Activated naive CD8-positive, alpha-beta T cell treated with anti-CD3 and anti-CD28 coated beads for 36 hours (primary cell): ENCODE measurements at places on chromosomes 4 and X. TPM values are rescaled to one million over a fixed set of nuclear protein-coding genes. Genes with fewer than 3 reads are reported as not detected.

FAM120C gene
- 8.0 TPM for total RNA-seq

MAGEC1 gene
- not detected for total RNA-seq

STK26 gene
- total RNA-seq = 76.4 TPM

DNA sequence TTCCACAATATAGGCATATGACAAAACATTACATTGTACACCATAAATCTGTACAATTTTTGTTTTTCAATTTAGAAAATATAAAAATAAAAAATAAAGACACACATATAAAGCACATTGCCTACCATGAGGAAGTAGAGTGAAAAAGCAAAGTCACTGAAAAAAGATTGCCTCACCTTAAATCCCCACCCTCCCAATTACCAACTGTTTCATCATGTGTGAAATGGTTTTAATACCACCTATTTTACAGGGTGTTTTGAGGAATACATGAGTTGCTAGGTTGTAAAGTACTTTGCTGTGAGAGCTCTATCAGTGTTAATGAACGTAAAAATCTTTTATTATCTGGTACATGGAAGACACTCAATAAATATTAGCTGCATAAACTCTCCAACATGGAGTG is 373.6 kb upstream of the NDST3 start:
- H3K36me3 ChIP-seq = no peaks in the 10 kb centered on the region
- H3K4me1 ChIP-seq = no peaks in the 10 kb centered on the region
- H3K27ac ChIP-seq = no peak overlapping the region
- DNase-seq = no peak
- H3K27me3 ChIP-seq = no peaks in the 10 kb centered on the region

DNA sequence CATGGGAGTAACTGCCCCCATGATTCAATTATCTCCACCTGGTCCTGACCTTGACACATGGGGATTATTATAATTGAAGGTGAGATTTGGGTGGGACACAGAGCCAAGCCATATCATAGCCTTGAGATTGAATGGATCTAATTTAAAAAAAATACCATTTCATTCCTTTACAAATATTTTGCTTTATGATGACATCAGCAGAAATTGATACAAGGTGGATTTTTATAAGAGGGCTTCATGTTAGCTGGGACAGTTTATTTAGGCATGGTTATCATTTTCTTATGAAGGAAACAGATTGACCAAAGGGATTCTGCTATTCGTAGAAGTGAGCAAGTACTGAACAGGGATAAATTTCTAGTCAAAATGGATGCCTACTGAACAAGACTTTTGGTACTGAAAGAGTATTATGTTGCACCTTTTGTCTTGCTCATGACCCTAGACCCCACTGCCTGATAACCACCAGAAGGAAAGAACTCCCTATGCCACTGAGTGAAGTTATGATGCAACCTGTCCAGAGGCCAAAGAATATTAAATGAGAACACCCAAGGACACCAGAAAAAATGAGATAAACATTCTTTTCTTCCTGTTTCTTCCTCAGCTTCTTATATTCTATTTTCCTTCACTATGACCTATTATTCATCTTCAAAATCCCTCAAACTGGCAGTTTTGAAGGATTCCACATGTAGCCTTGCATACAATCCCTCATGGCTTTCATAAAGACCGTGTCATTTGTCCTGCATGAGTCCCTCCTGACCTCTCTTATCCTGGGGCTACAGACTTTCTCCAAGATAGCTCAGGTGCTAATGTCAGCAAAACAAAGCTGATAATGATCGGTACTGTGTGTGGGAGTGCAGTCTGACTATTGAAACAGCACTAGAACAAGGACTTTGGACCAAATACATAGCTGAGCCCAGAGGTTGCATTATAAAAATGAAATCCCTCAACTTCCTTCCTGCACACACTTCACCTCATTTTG is 118.3 kb downstream of the AFF2 start:
- H3K27me3 ChIP-seq = no peaks in the 10 kb centered on the region
- no peak overlapping the region for H3K4me3 ChIP-seq
- H3K4me1 ChIP-seq = no peaks in the 10 kb centered on the region
- H3K36me3 ChIP-seq = no peaks in the 10 kb centered on the region
- H3K27ac ChIP-seq = no peak overlapping the region

DNA sequence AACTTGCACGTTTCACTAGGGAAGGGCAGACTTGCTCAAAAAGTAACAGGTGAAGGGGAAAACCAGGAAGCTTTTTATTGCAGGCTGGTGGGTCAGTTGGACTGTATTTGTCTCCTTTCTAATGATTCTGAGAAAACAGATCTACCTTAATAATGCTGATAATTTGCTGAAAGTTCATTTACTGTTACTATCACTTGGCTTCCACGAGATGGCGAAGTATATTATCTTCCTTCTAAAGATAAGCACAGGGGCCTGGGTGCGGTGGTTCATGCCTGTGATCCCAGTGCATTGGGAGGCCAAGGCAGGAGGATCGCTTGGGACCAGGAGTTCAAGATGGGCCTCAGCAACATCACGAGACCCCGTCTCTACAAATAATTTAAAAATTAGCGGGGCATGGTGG is 16.4 kb downstream of the CCKAR start:
- H3K4me1 ChIP-seq = no peaks in the 10 kb centered on the region
- no peak for DNase-seq
- no peaks in the 10 kb centered on the region for H3K36me3 ChIP-seq

DNA sequence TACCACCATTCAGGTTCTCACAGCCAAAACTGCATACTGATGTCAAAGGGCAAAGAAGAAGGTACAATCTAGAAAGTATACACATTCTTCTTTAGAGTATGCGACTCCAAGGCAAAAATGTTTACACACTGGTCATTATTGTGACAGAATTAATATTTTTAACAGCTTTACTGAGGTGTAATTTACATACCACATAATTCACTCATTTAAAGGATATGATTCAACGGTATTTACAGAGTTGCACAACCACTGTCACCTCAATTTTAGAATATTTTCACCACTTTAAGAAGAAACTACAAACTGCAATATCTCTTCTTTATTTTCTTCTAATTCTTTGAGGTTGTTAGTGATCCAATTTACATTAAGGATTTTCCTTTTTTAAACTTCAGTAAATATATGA is 325.4 kb upstream of the SMIM31 start:
- no peaks in the 10 kb centered on the region for H3K36me3 ChIP-seq
- no peak overlapping the region for H3K27ac ChIP-seq
- H3K27me3 ChIP-seq = no peaks in the 10 kb centered on the region
- H3K4me1 ChIP-seq = no peaks in the 10 kb centered on the region
- H3K4me3 ChIP-seq = no peak overlapping the region
- no peak for DNase-seq

- no peak overlapping the region for H3K27ac ChIP-seq
- H3K27me3 ChIP-seq = no peaks in the 10 kb centered on the region
- H3K4me1 ChIP-seq = no peaks in the 10 kb centered on the region
- no peak for DNase-seq
- H3K4me3 ChIP-seq = no peak overlapping the region
Observed at GRCh38 chr4:135269125-135269890, 1067.7 kb upstream of the PABPC4L start.

DNA sequence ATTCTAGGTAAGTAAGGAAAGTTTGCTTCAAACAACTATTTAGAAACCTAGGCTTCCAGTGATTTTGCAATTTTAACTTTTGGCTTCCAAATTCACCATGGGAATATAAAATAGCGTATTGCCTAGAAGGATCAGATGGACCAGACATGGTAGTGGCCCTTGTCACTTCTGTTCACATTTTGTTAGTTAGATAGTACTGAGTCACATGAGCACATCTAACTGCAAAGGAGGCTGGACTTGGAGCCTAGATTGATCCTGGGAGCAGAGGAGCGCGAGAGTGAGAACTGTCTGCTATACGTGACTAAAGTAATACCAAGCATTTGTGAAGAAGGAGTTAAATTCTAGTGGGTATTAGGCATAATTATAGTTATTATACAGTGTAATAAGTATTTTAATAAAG is 102.4 kb downstream of the ARHGAP24 start:
- DNase-seq = no peak
- H3K4me1 ChIP-seq = no peaks in the 10 kb centered on the region
- H3K27ac ChIP-seq = no peak overlapping the region
- no peak overlapping the region for H3K4me3 ChIP-seq

DNA sequence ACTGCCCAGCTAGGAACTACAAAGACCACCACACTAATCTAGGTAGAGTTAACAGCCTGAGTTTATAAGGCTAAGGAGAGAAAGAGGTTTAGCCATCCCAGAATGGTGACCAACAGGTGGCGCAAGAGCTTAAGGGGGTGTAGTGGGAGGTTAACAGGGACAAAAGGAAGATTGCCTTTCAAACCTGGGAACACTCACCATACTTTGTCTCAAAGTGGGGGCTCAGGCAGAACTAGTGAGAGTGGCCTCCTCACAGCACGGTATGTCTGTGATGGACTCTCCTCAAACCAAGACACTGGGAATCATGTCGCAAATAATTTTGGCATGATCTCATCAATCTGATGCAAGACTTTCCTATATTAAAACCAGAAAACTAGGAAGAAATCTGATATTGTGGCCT is 23.4 kb downstream of the CCNI start:
- H3K36me3 ChIP-seq = peaks cover 33% of the 10 kb centered on the region
- H3K27me3 ChIP-seq = no peaks in the 10 kb centered on the region
- H3K4me3 ChIP-seq = no peak overlapping the region
- H3K4me1 ChIP-seq = peaks cover 8% of the 10 kb centered on the region
- peak; percentile 43 for DNase-seq
